Right atrium auricular region (tissue), 2 donors: ENCODE measurements at places on chromosomes 12 and 14. TPM values are rescaled to one million over a fixed set of nuclear protein-coding genes. Genes with fewer than 3 reads are reported as not detected.

DNA sequence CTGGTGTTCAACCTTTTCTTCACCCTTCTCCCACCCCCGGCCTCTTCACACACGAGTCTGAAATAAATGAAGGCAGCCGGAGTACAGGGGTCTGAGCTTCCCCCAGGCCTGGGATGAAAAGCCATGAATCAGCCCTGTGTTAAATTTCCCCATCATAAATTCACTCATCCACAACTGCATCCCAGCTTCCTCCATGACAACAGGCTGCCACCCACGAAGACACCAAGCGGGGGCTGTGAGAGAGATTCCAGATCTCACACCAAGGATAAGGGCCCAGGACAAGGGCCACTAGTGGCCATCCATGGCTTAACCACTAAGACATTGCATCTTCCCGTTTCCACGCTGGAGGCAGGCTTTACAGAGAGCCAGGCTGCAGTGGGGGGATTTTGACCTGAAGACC, 93.9 kb upstream of the NCOR2 start:
- H3K4me3 ChIP-seq = no peak overlapping the region
- H3K27me3 ChIP-seq = no peaks in the 10 kb centered on the region
- no peaks in the 10 kb centered on the region for H3K36me3 ChIP-seq
- peaks cover 23% of the 10 kb centered on the region for H3K4me1 ChIP-seq
- no peak overlapping the region for H3K27ac ChIP-seq

- H3K36me3 ChIP-seq = no peaks in the 10 kb centered on the region
- H3K27me3 ChIP-seq = no peaks in the 10 kb centered on the region
- no peak overlapping the region for H3K27ac ChIP-seq
- DNase-seq = no peak
- H3K4me1 ChIP-seq = no peaks in the 10 kb centered on the region
- no peak overlapping the region for H3K4me3 ChIP-seq
Observed at GRCh38 chr12:123836292-123836691, 74.2 kb downstream of the DNAH10 start.

DNA sequence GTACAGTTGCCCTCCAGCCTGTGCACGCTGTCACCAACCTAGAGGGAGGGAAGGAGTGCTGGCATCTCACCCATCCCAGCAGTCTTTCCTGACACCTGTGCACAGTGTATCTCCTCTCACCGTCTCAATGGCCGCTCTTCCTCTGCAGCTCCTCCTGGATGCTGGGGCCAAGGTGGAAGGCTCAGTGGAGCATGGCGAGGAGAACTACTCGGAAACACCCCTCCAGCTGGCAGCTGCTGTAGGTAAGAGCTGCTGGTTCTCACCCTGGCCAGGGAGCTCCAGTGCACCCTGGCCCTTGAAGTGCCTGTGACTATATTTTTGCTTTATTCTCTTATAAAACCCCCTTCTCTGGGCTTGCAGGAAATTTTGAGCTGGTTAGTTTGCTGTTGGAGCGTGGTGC, 68.7 kb upstream of the PWP1 start:
- H3K4me3 ChIP-seq = no peak overlapping the region
- H3K27ac ChIP-seq = no peak overlapping the region
- DNase-seq = no peak
- H3K27me3 ChIP-seq = no peaks in the 10 kb centered on the region
- H3K4me1 ChIP-seq = no peaks in the 10 kb centered on the region

DNA sequence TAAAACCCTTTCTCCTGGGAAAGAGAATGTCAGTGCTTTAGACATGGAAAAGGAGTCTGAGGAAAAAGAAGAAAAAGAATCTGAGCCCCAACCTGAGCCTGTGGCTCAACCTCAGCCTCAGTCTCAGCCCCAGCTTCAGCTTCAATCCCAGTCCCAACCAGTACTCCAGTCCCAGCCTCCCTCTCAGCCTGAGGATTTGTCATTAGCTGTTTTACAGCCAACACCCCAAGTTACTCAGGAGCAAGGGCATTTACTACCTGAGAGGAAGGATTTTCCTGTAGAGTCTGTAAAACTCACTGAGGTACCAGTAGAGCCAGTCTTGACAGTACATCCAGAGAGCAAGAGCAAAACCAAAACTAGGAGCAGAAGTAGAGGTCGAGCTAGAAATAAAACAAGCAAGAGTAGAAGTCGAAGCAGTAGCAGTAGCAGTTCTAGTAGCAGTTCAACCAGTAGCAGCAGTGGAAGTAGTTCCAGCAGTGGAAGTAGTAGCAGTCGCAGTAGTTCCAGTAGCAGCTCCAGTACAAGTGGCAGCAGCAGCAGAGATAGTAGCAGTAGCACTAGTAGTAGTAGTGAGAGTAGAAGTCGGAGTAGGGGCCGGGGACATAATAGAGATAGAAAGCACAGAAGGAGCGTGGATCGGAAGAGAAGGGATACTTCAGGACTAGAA, 6.1 kb downstream of the PNN start:
- H3K4me3 ChIP-seq = no peak overlapping the region
- no peaks in the 10 kb centered on the region for H3K4me1 ChIP-seq
- DNase-seq = no peak

DNA sequence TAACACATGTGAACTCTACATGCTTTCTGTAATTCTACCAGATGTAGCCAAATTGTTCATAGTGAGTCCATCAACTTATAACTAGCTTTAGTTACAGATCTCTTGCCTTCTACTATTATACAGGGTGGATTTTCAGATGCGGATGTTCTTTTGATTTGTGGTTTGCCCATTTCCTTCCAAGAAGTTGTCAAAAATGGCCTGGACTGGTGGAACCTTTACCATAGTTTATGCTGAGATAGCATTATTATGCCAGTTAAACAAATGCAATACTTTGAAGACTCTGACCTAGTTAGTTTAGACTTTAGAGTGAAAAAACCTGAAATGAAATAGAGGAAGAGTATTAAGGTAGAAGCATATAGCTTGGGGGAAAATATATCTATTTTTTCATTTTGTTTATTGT, 27.4 kb upstream of the CFL2 start:
- no peaks in the 10 kb centered on the region for H3K4me1 ChIP-seq
- H3K27me3 ChIP-seq = no peaks in the 10 kb centered on the region
- H3K4me3 ChIP-seq = no peak overlapping the region
- no peak for DNase-seq
- no peak overlapping the region for H3K27ac ChIP-seq

DNA sequence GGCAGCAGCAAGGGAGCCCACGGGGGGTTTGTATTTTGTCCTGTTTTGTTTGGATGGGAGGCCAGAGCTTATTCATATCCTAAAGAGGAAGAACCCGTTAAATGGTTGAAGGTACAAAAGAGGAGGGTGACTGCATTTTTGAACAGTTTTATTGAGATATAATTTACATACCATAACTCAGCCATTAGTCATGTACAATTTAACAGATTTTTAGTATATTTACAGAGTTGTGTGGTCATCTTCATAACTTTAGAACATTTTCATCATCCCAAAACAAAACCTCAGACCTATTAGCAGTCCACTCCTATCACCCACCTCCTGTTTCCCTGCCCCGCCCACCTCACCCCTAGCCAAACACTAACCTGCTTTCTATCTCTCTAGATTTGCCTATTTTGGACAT, 12.6 kb downstream of the NRDE2 start:
- H3K27me3 ChIP-seq = no peaks in the 10 kb centered on the region
- H3K27ac ChIP-seq = no peak overlapping the region
- no peaks in the 10 kb centered on the region for H3K4me1 ChIP-seq
- DNase-seq = no peak
- no peak overlapping the region for H3K4me3 ChIP-seq

DNA sequence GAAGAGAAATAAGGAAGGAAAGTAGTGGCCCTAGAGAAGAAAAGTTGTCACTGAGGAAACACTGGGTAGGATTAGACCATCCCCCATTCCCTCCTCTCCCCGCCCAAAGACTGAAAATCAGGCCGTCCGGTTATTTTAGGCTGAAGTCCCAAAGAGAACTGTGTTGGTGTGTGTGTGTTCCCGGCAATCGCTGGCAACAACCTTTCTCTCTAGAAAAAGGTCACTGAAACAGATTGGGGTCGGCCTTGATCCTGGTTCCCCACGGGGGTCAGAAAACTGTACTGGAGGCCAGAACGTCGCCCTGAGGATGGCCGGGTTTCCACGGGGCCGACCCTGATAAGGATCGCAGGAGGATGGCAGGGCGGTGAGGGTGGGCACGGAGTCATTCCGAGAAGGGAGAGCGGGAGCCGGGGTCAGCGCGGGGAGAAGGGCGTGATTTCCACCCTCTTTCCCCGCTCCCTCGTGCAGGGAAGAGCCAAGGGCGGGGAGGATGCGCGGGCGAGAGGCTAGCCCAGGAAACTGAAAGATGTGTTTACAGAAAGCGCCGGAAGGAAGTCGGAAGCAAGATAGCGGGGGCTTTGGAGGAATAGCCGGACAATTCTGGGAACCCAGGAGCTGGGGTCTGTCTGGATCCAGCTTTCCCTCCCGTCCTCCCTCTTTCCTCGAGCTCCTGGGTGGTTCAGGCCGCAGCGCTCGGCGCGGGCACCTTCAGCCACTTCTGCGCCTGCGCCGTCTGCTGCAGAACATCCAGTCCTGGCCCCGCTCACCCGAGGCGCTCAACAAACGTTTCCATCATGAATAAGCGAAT, 25.3 kb upstream of the SPTLC2 start:
- peak overlapping the region; percentile 30 for H3K4me3 ChIP-seq
- no peaks in the 10 kb centered on the region for H3K4me1 ChIP-seq
- DNase-seq = peak; percentile 82
- H3K27ac ChIP-seq = peak overlapping the region; percentile 76
- no peaks in the 10 kb centered on the region for H3K36me3 ChIP-seq

DNA sequence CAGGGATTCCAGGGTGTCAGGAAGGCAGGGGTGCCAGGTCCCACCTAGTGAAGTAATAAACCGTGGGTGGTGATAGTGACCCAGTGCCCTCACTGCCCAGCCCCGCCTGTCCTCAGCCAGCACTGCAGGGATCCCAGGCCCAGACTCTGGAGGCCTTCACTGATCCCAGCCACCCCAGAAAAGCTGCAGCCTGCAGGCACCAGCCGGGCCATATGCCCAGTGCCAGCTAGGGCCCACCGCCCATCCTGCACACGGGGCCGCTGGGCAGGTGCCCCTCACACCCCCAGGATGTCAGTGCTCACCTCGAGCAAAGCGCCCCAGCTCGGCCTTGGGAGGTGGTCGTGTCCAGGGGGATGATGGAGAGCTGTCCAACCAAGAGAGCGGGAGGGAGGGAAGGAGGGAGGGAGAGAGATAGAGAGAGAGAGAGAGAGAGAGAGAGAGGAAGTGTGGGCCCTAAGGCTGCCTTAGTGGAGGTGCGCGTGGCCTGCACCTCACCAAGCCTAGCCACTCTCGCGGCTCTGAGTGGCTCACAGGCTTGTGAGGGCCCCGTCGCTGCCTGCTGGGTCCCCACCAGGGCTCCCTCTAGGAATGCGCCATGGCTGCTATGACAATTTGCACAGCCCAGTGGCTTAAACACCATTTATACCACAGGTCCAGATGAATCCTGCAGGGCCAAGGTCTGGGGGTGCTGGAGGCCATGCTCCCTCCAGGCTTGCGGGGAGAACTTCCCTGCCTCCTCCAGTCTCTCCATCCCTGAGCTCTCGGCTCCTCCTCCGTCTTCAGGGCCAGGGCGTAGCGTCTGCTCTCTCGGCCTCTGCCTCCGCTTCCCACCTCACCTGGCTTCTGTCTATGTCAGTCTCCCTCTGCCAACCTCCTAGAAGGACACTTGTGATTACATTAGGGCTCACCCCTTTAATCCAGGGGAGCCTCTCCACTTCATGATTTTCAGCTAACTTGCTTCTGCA, 401.0 kb downstream of the TMEM121 start:
- H3K27me3 ChIP-seq = no peaks in the 10 kb centered on the region
- no peaks in the 10 kb centered on the region for H3K36me3 ChIP-seq
- H3K27ac ChIP-seq = no peak overlapping the region
- H3K4me3 ChIP-seq = no peak overlapping the region
- no peak for DNase-seq

SYCP3 gene
- total RNA-seq = not detected

DNA sequence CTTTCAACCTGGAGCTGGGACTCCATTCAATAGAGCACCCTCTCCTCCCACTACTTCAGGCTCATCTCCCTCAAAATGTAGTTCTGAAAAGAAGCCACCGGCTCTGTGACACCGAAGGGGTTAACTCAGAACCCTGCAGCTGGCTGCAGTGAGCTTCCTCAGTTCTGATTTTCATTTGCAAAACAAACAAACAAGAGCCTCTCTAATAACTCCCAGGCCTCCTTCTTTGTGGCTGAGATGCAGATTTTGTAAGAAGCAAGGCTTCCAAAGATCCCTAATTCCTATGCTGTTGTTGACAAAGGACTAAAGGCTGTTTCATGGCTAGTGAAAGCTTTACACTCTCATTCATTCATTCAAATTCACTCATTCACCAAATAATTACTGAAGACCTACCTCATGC, 333.4 kb upstream of the TBX3 start:
- no peak overlapping the region for H3K4me3 ChIP-seq
- no peak overlapping the region for H3K27ac ChIP-seq
- H3K27me3 ChIP-seq = no peaks in the 10 kb centered on the region
- no peaks in the 10 kb centered on the region for H3K36me3 ChIP-seq
- no peak for DNase-seq
- H3K4me1 ChIP-seq = no peaks in the 10 kb centered on the region

DNA sequence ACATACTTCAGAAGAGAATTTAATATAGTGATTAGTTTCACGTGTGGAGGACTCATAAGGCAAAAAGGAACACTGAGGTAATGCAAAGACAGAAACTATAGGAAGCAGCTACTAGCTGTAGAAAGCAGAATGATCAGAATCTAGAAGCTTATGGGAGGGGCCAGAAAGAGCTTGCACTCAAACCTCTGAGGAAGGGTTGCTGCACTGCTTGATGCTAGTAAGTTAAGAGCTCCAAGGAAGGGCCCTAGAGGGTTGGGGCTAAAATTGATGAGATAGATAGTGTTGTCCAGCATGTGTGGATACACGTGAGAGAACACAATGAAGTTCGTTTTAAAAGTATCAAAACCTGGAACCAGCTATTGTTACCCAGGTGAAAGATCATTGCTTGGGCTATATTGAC, 311.1 kb downstream of the SLC6A15 start:
- H3K36me3 ChIP-seq = no peaks in the 10 kb centered on the region
- no peak for DNase-seq
- no peaks in the 10 kb centered on the region for H3K4me1 ChIP-seq

DNA sequence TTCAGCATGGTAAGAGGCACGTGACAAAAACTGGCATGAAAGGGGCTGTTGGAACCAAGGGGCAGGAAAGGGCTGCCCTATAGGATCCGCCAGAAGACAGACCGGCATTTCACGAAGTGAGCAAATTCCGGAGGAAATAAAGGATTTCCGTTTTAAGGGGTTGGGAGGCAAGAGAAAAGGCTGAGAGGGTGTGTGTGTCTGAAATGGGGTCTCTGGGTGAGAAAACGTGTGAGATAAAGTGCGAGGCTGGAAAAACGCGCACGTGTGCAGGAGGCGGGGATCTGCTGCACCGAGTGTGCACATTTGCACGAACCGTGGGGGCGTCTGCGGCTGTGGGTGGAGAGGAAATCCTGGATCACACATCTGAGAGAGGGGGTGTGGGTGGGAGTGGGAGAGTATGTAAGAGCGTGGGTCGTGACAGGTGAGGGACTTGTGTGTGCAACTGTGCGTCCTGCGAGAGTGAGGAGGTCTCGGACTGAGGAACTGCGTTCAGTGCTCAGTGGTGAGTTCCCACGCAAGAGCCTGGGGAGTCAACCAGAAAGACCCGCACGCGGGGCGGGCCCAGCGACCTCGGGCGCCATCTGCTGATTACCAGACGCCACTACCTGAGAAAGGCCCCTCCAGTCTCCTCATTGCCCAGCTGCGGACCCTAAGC, 37.0 kb upstream of the P2RX7 start:
- no peak overlapping the region for H3K27ac ChIP-seq
- DNase-seq = peak; percentile 78
- H3K27me3 ChIP-seq = no peaks in the 10 kb centered on the region
- H3K4me1 ChIP-seq = peaks cover 12% of the 10 kb centered on the region
- no peaks in the 10 kb centered on the region for H3K36me3 ChIP-seq

GRCh38 chr14:90299408-90299807, 32.3 kb downstream of the NRDE2 start:
- H3K27me3 ChIP-seq = no peaks in the 10 kb centered on the region
- H3K4me1 ChIP-seq = peaks cover 16% of the 10 kb centered on the region
- H3K4me3 ChIP-seq = no peak overlapping the region

KCNK13 gene
- total RNA-seq = 0.93 TPM
